ENCODE measurements at places on chromosomes 12 and 14.

DNA sequence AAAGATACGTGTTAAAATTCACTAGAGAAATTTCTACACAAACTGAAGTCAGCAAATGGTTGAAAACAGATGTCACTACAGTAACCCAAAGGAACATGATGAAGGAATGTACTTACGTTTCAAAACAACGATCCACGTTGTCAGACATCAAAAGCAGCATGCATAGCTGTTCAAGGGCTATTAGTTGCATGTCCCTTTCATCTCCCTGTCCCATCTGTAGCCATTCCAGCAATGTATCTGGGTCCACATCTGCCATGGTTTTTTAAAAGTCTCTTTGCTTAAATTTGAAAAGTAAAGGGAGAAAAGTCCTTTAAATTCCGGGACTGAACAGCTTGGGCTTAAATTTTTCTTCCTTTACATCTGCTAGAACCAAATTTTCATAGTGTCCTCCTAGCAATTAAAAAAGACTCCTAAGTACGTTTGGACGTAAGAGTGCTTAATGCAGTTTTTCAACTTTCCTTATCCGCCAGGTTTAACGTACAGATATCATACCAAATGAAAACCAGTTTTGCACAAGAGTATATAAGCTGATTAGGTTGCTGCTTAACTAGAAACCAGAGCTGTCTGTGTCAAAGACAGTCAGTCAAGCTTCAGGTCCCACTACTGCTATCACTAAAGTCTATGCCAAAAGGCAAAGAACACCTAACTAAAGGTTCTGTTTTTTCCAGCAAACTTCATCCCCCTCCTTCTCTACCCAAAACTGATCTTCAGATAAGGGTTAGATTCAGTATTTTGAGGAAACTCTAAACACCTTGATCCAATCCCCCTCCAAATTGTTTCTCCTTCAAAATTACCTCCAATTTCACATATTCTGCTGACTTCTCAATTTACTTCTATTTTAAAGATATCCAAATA, 1.7 kb downstream of the HECTD1 start:
- no peak for DNase-seq

GRCh38 chr12:66662179-66662578, 16.7 kb downstream of the GRIP1 start:
- DNase-seq = no peak

DNA sequence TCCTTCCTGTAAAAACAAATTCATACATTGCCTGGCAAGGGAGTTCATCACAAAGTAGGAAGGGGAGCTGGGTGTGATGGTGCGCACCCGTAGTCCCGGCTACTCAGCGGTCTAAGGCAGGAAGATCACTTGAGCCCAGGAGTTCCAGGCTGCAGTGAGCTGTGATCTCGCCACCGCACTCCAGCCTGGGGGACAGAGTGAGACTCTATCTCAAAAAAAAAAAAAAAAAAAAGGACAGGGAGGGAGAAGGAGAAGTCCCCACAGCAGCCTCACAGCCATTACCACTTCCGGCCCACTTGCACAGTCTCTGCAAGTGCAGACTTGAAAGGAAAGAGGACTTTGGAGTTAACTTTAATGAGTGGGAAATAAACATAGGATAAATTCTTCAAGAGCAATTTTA, 121.0 kb downstream of the FBXL14 start:
- no peak for DNase-seq

DNA sequence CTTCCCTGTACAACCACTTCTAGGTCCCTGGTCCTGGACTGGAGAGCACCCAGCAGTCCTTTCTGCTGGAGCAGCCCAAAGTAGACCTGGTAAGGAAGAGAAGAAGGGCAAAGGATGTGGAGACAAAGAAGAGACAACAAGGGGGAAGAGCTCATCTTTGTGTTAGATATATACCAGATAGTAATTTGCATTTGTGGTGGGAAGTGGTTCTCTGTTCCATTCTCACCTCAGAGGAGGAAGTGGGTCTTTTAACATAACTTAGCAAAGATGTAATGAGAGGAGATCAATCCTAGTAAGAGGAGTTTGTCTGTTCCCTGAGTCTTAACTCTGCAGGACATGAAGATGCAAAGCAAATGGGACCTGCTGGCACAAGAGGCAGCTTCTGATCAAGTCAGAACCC, 8.0 kb downstream of the CCDC198 start:
- no peak for DNase-seq

Measured in GM18507 (cell line).